ENCODE measurements at places on chromosomes 5 and 9. TPM values are rescaled to one million over a fixed set of nuclear protein-coding genes. Genes with fewer than 3 reads are reported as not detected.

Gene CIZ1
- 110 TPM for total RNA-seq

Gene HTR4
- not detected for total RNA-seq

Gene PIP5KL1
- total RNA-seq, result 4.9 TPM

DNA sequence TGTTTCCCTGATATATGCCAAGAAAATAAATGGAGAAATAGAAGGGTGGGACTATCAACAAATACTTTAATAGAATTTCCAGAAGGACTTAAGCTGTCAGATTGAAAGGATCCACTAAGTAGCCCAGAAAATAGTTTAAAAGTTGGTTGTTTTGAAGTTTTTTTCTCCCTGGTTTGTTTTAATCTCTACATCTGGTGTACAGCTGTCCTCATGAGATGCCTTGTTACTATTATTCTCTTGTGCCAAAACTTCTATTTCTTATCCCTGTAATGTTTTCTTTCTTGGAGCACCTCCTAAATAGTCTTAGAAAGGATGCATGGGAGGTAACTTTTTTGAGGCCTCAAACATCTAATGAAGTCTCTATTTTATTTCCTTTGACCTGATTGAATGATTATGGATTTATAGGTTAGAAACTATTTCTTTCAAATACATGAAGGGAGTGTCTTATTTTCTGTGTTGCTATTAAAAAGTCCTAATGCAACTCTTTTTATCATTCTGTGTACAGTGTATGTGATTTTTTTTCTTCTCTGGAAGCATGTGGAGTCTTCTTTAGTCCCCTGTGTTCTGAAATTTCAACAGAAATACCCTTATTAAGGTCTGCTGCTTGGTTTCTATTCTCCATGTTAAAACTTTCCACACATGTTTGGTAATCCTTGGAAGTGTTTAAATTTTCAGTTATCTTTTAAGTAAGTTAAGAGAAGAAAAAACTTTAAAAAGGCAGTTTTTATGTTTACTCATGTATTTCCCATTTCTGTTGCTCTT, 140.0 kb upstream of the CDKN2B start:
- peak; percentile 59 for DNase-seq
- H3K27me3 ChIP-seq, result no peaks in the 10 kb centered on the region
- H3K27ac ChIP-seq, result peak overlapping the region; percentile 88
- H3K36me3 ChIP-seq, result no peaks in the 10 kb centered on the region

- no peaks in the 10 kb centered on the region for H3K36me3 ChIP-seq
- H3K27me3 ChIP-seq, result peaks cover 90% of the 10 kb centered on the region
- no peak overlapping the region for H3K4me3 ChIP-seq
Measured at GRCh38 chr5:77630114-77630680, 8.3 kb downstream of the OTP start.

- DNase-seq, result no peak
- no peaks in the 10 kb centered on the region for H3K27me3 ChIP-seq
- H3K4me3 ChIP-seq, result no peak overlapping the region
- H3K36me3 ChIP-seq, result no peaks in the 10 kb centered on the region
- no peaks in the 10 kb centered on the region for H3K4me1 ChIP-seq
Measured at GRCh38 chr9:111839987-111840386, 45.2 kb upstream of the SHOC1 start.

GRCh38 chr5:170069512-170069911, 36.2 kb upstream of the FOXI1 start:
- H3K36me3 ChIP-seq, result no peaks in the 10 kb centered on the region
- no peaks in the 10 kb centered on the region for H3K27me3 ChIP-seq
- no peak overlapping the region for H3K27ac ChIP-seq
- H3K4me3 ChIP-seq, result no peak overlapping the region
- no peak for DNase-seq

DNA sequence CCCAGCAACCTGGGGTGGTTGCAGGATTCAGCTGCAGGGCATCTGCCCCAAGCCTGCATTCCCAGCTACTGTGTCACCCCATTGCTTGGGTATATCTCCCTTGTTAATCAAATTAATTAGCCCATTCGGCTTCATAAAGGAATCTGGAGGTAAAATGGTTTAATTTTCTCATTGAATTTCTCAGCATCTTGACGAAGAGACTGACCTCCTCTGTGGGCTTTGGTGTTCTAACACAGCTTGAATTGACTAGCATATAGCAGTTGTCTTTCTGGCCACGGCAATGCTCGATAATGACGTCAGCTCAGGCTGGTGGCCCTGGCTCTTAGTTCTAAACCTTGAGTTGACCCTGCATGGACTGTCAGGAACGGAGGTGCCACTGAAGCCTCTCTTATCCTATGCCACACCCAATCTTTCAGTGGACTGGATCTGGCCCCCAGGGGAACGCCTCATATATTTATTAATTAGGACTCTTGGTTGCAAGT, 72.4 kb downstream of the MSX2 start:
- H3K4me3 ChIP-seq, result no peak overlapping the region
- H3K4me1 ChIP-seq, result peaks cover 8% of the 10 kb centered on the region
- no peak overlapping the region for H3K27ac ChIP-seq
- H3K27me3 ChIP-seq, result no peaks in the 10 kb centered on the region
- H3K36me3 ChIP-seq, result no peaks in the 10 kb centered on the region
